ENCODE measurements at places on chromosomes 2 and 18.

GRCh38 chr2:232491139-232491780, 3.6 kb upstream of the ECEL1 start:
- DNase-seq, result no peak

DNA sequence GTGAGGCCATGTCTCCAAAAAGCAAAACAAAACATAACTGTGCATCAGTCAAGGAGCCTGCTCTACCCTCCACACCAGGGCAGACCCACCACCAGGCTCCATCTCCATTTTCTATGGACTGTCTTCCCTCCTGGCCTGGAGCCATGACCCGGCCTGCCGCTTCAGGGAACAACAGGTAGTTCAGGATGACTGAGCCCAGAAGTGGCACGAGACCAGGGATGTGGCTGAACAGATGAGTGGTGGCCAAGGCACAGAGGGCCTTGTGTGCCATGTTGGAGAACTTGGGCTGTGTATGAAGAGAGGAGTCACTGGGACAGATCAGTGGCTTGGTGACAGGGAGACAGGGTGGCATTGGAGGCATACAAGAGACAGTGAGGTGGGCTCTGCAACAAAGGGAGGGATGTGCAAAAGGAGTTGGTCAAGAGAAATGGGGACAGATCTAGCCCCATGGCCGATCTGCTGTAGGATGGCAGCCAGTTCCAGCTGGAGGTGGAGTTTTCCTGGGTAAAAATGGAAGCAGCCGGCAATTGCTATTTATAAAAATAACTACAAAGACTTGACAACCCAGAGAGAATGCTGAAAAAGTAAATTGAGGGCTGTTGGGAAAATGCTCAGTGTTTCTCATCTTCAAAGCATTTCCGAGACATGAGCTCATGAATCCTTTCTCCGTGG, 35.0 kb downstream of the TMEM177 start:
- no peak for DNase-seq

DNA sequence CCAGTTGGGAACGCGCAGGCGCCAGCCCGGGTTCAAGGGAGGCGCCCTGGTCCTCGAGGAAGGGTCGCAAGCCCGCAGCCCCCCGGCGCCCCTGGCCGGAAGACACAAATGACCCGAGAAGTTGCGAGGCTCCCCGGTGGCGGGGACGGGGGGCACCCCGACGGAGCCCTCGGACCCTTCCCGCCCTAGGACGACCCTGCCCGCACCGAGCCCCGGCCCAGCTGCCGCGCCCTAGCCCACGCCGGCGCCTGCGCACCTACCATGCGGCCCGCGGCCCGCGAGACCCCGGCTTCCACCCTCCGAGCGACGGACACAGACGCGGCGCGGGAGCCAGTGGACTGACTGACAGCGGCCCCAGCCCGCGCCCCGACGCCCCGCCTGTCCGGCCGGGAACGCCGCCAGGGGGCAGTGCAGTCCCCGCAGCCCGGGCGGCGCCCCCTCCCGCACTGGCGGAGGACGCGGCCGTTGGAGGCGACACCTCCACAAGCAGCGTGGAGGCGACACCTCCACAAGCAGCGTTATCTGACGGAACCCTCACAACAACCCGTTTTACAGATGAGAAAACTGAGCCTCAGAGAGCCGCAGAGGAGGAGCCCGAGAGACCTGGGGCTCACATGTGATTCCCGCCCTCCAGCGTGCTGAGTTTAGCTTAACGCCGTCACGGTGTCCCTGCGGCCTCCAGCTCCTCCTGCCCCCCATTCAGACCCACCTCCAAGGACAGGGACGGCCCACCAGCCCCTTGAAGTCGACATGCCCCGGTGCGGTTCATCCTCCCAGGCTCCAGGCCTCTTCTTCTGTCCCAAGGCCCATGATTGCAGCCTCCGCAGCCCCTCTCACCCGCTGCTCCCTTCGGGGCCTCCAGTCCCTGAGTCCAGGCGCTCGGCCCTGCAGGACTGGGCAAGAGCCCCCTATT, at the start of gene NMUR1:
Gene NMUR1 (minus strand): TSS at position 347 of the 913 bp plus-strand sequence. CDS start 84 bp downstream, at position 263.
- peak; percentile 20 for DNase-seq

- no peak for DNase-seq
Measured at GRCh38 chr2:209600341-209601171, 171.1 kb upstream of the UNC80 start.

DNA sequence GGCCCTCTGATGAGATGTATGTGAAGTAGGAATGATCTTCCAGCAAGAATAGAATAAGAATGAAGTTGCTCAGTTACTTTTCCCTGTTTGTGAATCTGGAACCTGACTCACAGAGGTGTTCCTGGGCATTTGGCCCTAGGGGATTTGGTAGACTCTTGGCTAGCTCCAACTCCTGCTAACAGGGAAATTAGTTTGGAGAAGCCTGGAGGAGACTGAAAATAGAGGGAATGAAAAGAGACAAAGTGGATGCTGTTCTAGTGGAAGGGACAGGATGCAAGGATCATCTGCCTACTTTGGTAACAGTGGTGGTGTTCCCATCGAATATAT, 19.6 kb downstream of the TMEM17 start:
- no peak for DNase-seq

- DNase-seq, result peak; percentile 19
Measured at GRCh38 chr2:198371921-198372543, 567.6 kb downstream of the PLCL1 start.

GRCh38 chr2:38106405-38107094, 30.6 kb upstream of the CYP1B1 start:
- peak; percentile 78 for DNase-seq

DNA sequence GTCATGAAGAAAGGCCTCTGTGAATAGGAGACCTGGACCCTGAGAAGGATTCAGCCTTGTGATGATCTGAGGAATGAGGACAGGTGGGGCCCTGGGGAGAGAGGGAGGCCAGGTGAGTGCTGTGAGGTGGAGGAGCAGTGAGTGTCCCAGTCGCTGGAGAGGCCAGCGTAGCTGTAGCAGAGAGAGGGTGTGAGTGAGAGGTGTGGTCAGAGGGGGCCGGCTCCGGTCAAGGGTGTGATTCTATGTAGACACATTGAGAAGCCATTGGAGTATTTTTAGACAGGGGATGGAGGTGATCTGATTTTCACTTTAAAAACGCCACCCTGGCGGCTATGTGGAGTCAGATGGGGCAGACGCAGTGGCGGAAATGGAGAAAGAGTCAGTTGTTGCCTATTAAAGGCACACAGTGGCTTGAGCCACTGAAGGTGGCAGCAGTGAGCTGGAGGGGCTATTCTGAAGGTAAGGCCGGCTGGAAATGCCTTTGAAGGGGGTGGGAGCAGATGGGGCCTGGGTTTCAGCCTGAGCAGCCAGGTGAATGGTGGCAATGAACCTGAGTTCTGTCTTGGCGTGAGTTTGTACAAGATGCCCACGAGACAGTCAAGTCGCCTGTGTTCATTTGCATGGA, 55.6 kb downstream of the GREB1 start:
- no peak for DNase-seq

- peak; percentile 0 for DNase-seq
Measured at GRCh38 chr2:13819896-13820295, 812.6 kb upstream of the LRATD1 start.

GRCh38 chr2:88596141-88596830, 31.0 kb downstream of the EIF2AK3 start:
- DNase-seq, result no peak

DNA sequence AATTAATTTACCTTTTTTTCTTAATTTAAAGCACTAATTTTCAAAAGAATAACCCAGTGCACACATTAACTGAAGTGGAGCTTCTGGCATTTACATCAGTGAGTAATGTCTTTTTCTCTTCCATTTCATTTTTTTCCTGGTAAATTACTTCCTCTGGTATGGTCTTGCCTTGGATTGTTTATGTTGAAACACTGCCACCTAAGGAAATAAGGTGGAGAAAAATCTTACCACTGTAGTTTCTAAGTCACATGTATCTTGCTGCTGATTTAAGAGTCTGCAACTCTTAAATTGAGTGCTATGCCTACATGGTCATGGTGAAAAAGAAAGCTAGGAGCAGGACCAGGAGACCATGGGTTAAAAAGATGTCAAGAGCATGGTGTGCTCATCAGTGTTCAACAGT, 51.0 kb downstream of the TTC27 start:
- peak; percentile 47 for DNase-seq

DNA sequence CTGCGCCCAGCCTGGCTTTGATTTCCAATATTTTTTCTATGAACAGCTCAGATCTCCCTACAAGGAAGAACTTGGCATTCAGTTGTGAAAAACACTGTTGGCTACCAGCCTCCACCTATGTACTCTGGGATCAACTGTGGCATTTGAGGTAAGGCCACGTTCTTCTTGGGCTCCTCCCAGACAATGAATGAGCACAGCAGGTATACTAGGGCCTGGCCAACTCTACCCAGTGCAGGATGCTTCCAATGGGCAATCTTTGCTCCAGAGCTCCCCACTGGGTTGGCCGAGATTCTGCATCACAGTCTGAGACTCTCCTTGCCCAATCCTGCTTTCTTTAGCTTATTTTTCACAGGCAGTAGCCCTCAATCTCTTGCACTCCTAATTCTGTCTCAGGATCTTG, 75.9 kb downstream of the TMEM131 start:
- no peak for DNase-seq

DNA sequence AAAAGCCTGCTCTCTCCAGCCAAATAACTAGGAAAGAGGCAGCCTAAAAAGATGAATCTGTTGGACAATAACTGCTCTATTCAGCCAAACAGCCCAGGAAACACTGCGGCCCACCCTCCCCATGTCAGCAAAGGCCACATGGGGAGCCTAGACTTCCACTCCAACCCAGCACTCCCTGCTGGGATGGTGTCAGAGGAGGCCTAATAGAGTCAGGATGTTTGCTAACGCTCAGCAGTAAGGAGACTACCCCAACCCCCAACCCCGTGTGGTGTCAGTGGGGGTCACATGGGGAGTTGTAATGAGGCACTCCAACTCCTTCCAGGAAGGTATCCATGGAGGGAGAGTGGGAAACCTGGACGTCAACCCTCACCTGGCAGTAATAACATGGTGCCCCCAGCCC, 41.6 kb downstream of the ZBTB7C start:
- no peak for DNase-seq

- DNase-seq, result no peak
Measured at GRCh38 chr2:160380000-160380570, 113.5 kb downstream of the RBMS1 start.

All from fibroblast of villous mesenchyme (primary cell).